ENCODE measurements at places on chromosomes 13 and 19.

DNA sequence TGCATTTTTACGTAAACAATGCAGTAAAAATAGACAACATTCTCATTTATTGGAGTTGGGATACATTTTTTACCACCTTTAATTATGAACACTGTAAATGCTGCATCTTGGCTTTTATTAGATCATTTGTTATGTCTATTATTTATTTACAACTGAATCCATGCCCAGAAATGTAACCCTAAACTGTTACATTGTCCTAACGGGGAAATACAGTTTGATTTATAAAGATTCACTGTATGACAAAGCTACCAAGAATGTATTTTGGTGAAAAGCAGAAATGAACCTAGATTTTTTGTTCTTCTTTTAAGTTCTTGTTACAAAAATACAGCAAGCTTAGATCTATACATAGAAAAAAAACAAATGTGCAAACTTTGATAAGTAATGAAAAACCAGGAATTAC, 1.1 kb downstream of the METTL21C start:
- no peak for DNase-seq

DNA sequence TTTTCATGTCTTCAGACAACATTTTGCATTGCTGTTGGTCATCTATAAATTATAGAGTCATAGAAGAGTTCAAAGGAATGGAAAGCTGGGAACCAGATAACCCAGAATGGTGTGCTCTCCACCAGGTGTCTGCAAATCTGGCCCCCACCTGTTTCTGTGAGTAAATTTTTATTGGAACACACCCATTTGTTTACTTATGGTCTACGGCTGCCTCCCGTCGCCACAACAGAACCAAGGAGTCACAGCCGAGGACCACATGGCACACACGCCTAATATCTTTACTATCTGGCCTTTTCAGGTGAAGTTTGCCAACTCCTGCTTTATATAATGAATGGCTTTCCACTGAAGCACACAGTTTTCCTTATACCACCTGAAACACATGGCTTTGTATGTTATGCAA, 58.2 kb downstream of the EFNB2 start:
- no peak for DNase-seq

DNA sequence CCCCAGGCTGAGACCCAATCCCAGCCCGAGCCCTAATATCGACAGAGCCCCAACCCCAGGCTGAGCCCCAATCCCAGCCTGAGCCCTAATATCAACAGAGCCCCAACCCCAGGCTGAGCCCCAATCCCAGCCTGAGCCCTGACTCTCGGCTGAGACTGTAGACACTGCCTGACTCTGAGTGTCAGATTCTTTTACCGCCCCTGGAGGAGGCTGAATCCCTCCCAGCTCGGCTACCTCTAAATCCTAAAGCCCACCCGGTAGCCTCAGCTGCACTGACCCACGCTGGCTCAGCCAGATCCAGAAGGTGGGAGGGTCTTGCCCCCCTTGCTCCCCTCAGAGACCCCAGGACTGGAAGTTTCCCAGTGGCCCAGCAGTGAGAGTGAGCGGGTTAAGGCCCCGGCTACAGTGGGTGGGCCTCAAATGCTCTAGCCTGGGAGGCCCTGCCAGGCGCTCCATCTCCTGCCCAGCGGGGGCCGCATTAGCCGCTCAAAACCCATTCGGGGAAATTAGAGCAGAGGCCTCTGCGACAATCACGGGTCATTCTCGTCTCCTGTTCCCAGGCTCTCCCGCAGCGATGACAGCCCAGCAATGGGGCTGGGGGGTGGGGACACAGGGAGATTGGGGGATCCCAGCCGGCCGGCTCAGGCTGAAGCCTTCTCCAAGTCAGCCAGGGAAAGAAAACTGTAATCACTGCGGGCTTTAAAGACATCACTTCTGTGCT, 43.8 kb downstream of the ZNRF4 start:
- DNase-seq, result no peak

GRCh38 chr13:50494138-50494537, 349.4 kb downstream of the DLEU7 start:
- no peak for DNase-seq

DNA sequence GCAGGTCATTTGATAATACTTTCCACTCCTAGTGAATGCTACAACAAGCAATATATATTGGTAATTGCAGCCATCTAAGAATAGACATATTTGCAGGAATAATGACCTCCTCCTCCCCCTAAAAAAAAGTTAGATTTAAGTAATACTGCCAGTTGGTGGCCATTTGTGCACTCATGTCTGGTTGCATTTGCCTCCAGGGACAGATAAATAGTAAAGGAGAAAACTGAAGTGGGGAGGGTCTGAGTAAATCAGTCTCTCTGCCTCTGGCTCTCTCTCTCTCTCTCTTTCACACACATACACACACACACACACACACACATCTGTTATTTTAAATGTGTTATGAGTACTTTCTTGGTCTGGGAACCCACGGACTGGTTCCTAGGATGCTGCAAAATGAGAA, 125.5 kb upstream of the UQCRFS1 start:
- no peak for DNase-seq

DNA sequence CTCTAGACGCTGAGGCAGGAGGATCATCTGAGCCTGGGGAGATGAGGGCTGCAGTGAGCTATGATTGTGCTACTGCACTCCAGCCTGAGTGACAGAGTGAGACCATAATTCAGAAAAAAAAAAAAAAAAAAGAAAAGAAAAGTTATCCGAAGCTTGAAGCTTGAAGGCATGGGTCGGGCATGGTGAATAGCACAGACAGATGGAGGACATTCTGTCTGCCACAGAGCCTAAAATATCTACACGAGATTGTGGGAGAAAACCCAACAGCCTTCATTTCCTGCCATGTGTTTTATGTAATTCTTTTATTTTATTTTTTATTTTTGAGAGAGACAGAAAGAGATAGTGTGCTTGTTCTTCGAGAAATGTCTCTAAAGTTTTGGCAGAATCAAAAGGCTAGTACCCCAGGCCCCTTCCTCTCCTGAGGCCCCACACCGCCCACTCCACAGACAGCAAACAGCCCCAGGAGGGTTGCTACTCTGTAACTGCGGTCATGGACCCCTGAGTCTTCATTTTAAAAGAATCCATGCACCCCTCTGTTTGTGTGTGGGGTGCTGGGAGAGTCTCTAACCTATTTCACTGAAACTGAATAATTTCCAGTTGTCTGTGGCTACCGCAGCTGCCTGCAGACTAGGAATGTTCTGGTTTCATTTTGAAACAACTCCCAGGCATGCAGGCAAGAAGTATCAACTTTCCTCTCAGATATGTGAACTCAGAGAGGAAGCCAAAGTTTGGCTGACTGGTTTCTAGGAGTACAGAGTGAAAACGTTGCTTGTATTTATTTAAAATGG, 38.4 kb upstream of the RCBTB2 start:
- no peak for DNase-seq

DNA sequence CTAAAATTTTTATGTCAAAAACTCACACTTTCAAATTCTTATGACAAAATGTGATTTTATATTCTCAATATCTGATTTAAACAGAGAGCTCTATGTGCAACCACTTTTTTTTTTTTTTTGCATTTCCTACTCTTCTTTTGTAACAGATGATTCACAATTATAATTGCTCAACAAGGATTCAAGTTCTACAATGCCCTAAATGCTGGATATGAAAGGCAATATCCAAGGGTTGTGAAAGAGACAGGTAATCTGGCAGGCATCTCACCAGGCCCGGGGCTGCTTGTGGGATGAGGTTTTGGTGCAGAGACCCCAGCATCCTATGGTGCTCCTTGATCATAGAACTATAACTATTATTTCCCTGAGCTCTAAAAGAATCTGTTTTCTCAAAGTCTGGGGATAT, 363.6 kb upstream of the NBEA start:
- no peak for DNase-seq

DNA sequence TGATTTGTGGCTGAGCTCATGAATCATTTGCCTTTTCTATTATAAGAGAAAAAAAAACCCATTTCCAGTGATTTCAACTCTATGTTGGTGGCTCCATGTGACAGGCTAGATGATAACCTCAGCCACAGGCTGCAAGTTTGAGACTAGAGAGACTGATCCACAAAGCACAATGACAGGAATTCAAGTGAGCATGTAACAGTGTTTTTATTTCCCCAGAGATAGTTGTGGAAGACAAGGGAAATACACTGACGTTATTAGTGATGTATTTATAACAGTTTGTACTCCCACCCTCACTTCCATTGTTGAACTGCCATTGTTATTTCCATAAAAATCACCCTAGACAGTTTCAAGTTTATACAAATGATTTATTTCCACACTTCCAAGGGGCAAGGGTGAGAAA, 27.9 kb upstream of the EDNRB start:
- DNase-seq, result no peak
